Right ventricle myocardium inferior (tissue), 1 donor: ENCODE measurements at places on chromosomes 3 and 15. TPM values are rescaled to one million over a fixed set of nuclear protein-coding genes. Genes with fewer than 3 reads are reported as not detected.

TP63 gene
- total RNA-seq: not detected

DHFR2 gene
- 2.7 TPM for total RNA-seq

DNA sequence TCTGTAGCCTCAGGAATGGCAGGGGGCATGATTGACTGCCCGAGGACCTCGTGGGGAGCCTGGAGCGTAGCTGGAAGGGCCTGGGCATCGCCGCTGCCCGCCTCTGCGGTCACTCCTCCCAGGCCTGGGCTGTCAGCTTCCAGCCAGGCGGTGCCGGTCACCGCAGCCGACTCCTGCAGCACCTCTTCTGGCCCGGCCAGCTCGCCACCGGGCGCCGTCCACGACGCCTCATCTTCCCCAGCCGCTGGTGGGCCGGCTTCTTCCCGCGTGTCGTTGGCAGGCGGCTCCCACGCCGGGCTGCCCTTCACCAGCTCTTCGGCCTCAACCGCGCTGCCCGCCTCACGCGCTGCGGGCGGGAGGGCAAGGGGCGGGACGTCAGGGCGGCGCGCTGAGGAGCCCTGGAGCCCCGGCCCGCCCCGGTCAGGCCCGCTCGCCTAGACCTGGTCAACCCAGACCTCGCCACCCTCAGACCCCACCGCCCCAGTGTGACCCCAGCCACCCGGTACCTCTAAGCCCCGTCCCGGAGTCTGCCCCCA, 1.0 kb downstream of the CSPG5 start:
- no peak for DNase-seq

- DNase-seq: no peak
Observed at GRCh38 chr15:42704492-42704926, 32.4 kb downstream of the CDAN1 start.

DNA sequence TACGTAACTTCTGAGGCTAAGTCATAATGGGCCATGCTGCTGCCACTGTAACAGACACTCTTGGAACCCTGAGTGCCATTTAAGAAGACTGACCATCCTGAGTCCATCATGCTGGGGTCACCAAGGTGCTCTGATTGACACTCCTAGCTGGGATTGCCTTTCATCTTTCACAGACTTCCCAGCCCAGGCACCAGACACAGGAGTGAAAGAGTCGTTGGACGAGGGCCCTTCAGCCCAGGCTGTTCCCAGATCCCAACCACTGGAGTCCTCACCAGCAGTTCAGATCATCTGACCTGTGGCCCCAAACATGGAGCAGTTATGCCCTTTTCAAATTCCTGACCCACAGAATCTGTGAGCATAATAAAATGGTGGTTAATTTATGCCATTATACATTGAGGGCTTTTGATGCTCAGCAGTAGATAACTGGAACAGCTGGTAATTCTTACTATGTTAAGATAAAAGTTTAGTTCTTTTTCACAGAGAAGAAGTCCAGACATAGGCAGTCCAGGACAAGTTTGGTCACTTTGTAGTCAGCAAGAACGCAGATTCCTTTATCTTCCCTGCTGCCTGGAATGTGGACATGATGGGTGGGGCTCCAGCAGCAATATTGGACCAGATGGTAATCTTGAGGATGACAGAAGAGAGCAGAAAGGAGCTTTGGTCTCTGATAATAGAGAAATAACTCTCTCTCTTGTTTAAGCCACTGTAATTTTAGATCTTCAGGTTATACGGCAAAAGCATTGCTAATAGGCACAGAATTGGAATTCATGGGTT, 7.3 kb upstream of the EHD4 start:
- no peak for DNase-seq
